Stimulated activated CD4-positive, alpha-beta T cell treated with anti-CD3 and anti-CD28 coated beads, Interleukin-2, amount 100 ng/mL, for 48 hours (primary cell): ENCODE measurements at places on chromosomes 11 and 22.

DNA sequence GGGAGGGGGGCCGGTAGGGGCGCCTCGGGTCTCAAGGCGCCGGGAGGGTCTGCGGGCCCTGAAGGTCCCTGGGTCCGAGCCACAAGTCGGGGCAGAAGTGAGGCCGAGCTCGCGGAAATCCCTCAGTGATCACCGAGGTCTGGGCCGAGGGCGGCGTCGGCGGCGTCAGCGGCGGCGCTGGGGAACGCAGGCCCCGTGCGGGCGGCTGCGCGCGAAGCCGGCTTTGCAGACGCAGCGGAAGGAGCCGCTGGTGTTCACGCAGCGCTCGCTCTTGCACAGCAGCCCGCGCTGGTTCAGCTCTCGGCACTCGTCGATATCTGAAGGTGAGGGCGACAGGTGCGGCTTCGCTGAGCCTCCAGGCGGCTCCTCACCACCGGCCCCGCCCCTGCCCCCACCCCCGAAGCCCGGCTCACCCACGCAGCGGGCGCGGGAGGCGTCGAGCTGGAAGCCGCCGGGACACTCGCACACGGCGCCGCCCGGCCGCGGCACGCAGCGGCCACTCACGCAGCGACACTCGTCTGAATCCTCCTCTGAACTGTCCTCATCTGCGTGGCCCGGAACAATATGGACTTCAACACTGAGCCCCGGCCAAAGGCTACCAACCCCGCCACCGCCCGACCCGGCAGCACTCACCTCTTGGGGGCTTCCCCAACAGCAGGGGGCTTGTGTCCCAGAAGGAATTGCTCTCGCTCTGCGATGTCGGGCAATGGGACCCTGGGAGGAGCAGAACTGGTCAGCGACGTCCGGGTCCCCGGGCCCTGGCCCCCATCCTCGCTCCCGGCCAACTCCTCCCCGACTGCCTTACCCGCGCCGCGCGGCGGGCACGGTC, 14.2 kb downstream of the SCYL1 start:
- DNase-seq = no peak

GRCh38 chr11:76214968-76215548, 8.8 kb upstream of the WNT11 start:
- no peak for DNase-seq

DNA sequence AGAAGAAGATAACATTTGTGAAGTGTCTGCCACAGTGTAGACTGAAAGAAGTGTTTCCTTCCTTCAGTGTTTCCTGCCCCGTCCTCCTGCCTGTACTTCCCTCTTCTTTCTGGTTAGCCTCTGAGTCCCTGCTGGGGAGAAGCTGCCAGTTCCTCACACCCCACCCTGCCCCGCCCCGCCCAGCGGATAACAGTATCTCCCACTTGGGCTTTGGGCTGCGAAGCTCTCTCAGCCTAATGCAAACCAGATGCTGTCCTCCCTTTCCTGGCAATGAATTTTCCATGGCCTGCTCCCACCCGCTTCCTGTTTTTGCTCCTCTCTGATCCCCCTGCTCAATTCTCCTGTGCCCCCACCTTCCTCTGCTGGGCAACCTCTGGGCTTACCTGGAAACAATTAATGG, 5.2 kb upstream of the RAB3IL1 start:
- no peak for DNase-seq

DNA sequence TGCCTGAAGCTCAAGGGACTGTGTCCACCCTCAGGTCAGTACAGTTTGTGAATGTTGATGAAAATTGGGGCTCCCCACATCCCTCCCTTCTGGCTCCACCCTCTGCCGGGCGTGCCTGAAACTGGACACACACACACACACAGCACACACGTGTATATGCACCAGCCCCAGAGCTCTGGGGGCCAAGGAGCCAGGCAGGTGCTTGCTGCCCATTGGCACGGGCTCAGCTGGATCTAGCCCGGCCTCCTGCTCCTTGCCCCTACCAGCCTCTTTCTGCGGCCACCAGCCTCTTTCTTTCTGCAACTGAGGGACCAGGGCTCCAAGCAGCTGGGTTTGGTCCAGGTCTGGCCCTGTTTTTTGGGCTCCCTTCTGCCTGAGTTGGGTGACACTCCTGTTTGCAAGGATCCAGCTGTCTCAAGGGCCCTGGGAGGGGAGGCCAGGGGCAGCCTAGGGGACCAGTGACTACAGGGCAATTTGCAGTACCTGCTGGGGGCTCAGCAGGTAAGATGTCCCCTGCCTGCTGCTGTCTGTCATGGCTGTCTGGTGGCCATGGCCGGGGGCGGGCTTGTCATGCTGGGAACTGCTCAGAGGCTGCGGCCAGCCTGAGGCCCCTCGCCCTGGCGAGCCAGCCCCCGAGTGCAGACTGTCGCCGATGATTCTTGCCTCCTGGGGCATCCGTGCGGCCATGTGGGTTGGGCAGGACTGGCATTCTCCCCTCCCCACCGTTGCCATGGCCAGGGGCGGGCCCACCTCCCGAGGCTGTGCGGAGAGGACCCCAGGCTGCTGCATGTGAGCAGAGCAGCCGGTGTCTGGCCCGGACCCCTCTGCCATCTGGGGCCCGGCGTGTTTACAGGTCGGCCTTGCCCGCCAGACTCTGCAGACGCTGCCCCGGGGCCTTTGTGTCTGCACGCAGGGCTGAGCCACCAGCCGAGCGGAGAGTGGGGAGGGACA, 51.5 kb upstream of the PPARA start:
- no peak for DNase-seq

DNA sequence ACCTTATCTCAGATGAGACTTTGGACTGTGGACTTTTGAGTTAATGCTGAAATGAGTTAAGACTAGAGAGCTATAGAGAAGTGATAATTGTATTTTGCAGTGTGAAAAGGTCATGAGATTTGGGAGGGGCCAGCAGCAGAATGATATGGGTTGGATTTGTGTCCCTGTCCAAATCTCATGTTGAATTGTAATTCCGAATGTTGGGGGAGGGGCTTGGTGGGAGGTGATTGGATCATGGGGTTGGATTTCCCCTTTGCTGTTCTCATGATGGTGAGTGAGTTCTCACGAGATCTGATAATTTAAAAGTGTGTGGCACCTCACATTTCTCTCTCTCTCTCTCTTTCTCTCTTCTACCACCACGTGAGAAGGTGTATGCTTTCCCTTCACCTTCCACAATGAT, 777.8 kb upstream of the LUZP2 start:
- DNase-seq = no peak

DNA sequence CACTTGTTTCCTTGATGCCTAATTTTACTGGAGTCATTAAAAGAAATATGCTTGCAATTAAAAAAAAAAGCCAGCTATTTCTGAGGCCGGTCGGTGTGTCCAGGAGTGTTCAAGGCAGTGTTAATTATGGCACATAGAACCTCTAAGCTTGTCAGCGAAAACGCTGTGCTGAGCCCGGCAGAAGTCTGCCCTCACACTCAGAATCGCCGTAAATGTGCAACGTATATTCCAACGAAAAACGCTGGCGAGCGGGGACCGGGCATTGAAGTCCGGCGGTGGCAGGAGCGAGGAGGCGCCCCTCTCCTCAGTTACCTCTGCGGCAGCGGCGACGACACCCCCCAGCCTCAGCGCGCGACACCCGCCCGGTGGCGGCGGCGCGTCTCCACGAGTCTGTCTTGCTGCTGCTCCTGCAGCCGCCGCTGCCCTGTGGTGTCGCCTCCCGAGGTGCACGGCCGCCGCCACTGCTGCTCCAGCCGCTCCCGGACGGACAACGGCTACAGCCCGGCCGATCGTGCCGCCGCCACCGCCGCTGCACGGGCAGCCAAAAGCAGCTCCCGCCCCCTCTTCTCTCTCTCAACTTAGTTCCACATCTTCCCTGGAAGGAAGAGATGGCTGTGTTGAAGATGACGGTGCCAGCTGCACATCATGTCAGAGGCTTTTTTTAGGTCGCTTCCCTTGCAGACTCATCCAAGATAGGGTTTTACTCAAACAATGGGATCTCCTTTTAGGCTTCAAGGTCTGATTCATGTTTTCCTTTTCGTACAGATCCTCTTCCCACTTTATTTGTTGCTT, 56.0 kb downstream of the JAM3 start:
- no peak for DNase-seq

DNA sequence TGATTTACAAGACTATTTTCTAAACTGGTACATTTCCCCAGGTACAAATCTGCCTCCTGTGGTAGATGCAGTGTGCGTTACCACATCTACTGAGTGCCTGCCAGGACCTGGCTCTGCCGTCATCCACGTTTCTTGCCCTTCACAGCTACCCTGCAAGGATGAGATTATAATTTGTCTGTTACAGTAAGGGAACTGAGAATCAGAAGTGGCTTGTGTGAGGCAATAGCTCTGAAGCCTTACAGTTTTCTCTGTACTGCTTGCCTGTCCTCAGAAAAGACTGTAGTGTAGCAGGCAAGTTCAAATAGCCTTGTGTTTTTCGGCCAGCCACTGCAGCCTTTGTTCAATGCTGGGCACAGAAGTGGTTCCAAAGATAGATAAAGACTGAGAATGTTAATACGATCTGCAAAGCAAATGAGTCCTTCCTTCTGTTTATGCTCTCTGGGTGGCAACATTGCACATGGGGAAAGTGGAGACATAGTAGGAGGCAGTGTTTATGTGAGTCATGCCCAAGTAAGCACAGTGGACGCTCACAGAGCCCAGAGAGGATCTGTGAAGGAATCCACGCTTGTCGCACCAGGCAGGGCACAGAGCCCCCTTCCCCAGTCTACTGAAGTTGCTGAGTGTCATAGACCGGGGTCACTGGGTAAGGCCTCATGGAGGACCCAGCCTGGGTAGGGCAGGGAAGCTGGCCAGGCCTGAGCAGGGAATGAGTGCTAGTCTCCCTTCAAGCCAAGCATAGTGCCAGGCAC, 49.1 kb downstream of the MICAL2 start:
- no peak for DNase-seq

DNA sequence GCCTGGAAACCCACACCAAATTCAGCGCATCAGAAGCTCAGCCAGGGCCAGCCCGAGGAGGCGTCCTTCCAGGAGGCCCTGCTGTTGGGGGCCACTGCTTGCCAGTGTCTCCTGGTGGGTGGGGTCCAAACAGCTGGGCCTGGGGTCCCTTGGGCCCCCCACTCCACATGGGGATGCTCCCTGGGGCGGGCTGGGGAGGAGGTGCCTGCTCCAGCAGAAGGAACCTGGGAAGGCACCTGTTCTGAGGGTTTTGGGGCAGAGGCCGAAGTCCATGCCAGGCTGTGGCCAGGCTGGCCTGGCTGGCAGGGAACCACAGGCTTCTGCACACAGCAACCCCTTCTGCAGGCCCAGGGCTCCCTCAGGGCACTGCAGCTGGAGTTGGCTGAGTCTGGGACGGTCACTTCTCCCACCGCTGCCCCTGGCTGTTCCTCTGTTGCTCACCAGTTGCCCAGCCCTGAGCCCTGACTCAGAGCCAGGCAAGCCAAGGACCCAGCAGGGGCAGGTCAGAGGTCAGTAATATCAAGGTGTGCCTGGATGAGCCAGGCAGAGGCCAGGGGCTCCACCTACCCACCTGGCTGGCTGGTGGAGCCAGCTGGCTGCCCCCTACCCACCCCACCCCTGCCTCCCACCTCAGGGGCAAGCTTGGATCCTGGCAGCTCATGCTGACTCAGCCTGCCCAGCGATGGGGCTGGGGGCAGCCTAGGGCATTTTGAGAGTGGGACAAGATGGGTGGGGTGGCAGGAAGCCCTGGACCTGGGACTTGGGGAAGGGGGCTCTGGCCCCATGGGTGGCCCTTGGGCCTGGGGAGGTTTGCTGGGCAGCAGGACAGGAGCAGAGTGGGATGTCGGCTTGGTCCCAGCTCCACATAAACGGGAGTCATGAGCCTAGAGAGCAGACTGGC, 12.0 kb upstream of the PHLDA2 start:
- no peak for DNase-seq

DNA sequence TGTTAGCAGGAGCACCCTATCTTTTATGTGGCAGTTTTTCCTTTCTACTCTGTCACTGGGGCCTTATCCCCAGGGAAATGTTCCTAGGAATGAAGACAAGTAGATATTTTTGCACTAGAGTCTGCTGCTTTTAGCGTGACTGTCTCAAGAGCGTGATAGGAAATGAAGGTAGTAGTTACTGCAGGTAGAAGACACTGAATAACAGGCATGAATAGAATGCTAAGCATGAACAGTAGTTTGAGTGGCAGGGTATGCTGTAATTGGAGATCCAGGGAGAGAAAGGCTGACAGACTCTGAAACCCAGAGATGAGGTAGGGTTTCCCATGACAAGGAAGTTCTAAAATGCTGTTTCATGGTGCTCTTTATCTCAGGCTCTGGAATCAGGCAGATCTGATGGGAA, 475.1 kb downstream of the NELL1 start:
- DNase-seq = no peak

DNA sequence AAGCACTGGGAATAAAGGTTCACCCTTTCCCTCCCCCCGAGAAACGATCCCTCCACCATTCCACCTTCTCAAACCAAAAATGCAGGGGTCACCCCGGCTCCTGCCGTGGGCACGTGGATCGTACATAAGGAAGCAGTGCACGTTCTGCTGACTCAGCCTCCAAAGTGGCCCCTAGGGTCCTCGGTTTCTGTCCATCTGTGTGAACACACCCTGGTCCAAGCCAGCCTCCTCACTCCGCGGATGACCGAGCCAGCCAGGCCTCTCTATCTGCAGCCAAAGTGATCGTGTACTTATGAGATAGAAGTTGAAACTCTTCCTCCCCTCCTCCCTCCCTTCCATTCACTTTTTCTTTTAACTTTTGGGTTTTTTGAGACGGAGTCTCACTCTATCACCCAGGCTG, 16.2 kb downstream of the C11orf24 start:
- no peak for DNase-seq

DNA sequence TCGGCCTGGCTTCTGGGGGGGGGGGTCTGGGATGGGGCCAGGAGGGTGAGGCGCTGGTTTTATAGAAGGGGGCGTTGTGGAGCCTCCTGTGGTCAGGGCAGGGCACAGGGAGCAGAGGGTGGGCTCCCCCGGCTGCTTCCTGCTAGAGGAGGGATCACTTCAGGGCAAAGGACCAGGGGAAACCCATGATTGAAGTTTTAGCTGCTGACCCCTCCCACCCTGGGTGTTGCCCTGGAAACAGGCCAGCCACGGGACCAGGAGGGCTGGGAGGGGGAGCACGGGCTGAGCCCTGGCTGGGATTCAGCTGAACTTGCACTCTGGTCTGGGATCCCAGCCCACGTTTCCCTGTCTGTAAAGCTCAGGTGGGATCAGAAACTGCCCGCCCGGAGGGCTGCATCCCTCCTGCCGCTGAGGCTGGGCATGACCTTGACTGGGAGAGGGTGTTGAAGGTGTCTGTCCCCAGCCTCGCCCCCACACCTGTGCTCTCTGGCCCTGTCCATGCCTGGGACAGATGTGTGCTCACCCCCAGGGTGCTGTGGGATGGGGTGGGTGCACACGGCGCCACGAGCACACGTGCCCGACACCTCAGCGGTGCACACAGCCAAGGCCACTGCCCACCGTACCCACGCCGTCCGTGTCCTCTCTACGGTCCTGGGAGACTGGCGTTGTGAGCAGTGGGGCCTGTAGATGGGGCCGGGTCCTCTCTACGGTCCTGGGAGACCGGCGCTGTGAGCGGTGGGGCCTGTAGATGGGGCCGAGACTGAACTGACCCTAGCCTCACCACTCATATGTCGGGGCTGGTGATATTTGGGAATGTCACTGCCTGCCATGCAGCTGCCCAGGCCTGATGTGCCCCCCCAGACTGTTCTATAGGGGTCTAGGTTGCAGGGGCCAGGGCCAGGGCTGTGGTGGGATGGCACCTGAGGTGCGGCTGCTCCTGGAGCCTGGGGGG, 2.3 kb downstream of the TSPAN4 start:
- DNase-seq = no peak
